NCI-H2081 (cell line): ENCODE measurements at places on chromosomes 2 and 18.

DNA sequence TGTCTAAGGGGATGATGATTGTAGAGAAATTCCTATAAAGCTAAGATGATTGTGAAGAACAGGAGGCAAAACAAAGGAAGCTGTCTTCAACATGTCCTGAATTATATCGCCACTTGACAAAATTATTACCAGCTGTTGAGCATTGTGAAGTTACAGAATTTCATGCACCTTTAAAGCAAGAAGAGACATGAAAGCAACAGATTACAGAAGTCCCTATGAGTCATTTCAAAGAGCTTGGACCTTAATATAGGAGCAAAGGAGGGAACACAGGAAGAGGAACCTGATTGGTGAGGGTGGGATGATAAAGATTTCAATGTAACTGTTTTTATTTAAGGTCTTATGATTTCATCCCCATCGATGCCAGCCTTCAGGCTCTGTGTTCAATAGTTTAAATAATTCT is 526.9 kb upstream of the HNMT start:
- DNase-seq: no peak

DNA sequence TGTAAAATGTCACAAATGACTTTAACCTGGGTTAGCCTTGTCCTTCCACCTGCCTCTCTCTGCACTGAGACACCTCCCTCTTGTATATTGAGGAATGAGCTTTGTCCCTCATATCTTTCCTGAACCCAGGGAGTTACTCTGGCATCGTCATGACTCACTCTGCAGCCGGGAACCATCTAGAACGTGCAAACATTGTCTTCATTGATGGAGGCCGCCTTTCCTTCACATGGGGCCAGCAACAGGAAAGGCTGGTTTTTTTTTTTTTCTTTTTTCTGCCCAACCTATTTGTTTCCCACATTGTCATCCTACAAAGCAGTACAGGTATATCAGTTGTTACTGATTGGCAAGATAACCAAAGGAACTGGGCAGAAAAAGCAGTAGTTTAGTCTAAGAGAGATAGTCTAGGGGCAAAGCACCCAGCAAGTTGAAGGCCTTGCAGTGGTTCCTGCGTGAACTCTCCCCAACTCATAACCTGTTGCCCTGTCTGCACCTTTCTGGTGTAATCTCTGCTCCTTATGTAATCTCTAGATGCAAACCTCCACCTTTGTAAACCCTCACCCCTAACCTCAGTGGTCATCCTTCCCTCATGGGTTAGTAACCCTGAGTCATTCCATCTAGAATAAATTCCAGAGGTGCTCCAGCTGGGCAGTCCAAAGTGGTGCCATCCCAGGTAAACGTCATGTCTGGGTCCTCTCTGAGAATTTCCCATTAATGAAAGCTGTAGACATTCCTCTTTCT is 38.3 kb downstream of the SLC40A1 start:
- no peak for DNase-seq

GRCh38 chr18:53701697-53702096 is 522.8 kb downstream of the MBD2 start:
- no peak for DNase-seq

DNA sequence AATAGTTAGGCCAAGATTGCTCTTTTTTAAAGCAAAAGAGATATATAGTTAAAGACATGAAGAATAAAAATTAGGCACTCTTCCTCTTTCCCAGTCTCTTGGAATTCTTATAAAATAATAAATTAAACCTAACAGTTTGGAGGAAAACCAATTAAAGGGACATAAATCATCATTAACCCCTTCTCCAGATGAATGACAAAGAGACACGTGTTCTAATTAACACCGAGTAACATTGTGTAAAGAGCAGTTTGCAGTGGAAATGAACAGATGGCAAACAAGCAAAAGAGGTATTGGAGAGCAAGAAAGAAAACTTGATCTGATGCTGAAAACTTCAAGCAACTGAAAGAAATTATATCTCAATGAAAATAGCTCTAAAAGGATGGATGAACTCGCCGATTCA is 48.4 kb downstream of the BCL2 start:
- peak; percentile 7 for DNase-seq

DNA sequence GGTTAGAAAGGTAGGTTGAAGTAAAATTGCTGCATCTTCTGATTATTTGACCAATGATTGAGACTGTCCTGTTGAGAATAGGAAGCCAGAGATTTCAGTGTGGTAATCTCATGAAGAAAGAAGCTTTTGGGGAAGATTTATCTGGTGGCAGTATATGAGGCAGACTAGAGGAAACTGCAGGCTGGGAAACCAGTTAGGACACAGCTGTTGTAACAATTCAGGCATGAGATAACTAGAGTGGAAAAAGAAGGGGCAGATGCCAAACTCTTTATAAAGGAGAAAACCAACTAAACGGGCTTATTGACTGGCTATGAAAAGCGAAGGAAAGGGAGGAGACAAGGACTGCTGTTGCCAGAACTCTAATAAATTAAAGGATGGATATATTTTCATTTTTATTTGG is 155.6 kb downstream of the TTC27 start:
- DNase-seq: no peak

DNA sequence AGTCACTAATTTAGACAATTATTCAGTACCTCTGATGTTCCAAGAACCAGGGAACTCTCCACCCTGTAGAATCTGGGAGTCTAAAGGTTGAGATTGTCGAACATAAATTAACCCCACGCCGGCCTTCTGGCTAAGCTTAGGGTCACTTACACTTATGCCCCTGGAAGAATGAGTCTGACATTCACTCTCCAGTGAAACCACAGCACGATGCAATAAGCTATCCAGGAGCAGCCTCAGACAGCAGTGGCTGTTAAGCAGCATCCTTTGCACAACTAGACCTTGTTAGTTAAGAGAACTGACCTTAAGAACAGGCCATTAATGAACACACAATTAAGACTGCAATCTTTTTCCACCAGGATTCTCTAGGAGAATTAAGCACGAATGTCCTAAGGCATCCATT is 25.0 kb downstream of the SH3YL1 start:
- DNase-seq: no peak

DNA sequence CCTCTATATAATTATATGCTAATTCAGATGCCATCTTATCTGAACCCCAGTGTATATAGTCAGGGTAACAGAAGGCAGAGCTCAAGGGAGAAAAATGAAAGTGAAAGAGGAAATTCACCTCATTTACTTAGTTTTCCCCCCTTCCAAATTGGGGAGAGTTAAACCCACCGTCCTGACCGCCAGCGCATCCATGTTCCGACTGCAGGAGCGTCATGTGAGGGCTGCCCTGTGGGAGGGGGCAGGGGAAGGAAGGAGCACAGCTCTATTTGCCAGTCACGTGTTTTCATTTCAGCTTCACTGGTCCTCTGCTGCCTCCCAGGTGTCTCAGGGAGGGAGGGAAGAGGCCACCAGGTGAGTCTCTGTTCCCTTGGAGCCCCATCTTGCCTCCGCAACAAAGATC is 13.2 kb downstream of the CNNM4 start:
- no peak for DNase-seq

- no peak for DNase-seq
Measured at GRCh38 chr2:55165626-55166025, 66.5 kb downstream of the CLHC1 start.

DNA sequence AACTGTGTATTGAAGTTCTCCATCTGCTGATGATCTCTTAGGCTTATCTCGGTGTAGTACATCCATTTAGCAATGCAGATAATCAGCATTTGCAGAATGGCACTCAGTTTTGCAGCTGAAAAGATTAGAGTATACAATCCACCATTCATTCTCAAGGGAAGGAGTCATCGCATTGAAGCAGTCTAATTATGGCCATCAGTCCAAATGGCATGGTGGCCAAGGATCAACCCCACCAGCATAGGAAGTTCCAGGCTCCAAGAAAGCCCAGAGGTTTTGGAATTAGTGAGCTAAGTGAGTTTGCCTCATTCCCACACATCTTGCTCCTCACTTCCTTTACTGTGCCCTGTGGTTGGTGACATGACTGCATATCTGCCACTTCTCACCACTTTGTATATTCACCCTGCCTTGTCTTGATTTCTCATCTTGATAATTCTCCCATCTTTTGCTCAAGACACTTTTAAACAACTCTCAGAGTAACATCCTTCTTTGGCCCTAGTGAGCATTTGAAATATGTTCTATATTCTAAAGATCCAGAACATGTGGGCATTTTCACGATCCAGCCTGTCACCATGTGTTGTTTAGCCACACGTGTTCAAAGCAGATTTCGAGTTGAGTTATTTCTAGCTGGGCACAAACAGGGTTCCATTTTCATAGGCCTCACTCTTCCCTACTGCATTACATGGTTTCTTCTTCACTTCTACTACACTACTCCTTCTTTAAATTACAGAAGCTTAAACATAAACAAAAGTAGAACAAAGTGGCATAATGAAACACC is 1119.8 kb downstream of the TSN start:
- no peak for DNase-seq

DNA sequence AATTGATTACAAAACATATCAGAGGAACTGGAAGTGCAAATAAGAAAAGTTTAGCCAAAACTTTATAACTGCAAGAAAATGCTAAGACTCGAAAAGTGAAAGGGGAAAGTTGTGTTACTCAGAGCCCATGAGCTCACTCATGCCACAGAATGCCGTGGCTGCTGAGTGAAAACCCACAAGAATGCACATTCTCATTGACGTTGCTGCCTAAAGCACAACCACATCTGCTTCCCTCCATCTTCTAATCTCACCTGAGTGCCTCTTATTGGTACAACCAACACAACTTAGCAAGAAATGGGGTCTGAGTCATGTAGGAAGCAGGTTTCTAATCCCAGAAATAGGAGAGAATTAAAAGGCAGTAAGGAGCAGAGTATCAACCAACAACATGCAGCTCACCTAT is 259.7 kb downstream of the LNPK start:
- DNase-seq: no peak

DNA sequence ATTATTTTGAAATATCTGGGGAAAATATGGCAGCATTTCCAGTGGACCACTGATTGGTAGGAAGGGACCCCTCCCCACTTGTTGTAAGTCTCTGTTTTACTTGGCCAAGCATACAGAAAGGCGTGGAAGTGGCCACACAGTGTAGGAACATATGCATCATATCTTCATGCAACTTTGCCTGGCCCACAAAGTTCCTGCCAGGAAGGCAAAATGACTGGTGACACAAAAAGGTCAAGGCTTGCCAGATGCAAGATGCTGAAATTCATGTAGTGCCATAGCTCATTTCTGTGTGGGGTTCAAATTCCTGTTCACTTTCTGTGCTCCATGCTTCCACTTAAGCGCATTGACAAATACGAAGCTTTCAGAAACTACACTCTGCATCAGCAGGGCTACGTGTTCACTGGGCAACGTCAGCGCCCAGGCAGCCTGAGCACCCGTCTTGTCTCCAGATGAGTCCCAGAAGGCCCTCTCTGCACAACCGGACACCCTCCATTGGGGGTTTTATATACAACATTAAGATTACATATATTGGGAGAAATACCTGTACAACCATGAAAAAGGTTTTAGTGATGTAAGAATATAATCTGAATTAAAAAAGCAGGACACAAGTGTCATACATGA is 3.6 kb downstream of the DYNC2LI1 start:
- no peak for DNase-seq

GRCh38 chr18:61948281-61948741 is 55.5 kb upstream of the RNF152 start:
- DNase-seq: no peak

- peak; percentile 90 for DNase-seq
Measured at GRCh38 chr2:111148925-111149324, 28.2 kb downstream of the BCL2L11 start.

DNA sequence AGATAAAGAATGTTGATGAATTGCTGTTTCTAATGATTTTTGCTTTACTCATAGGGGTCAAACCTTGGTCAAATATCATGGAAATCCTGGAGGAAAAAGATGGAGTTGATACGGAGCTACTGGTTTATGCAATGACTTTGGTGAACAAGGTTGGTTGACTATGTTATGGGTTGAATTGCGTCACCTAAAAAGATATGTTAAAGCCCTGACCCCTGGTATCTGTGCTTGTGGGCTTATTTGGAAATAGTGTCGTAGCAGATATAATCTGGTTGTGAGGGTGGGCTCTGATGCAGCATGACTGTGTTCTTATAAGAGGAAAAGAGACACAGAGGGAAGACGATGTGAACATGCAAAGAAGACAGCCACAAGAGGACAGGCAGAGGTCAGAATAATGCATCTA is 226.2 kb downstream of the TPGS2 start:
- no peak for DNase-seq

DNA sequence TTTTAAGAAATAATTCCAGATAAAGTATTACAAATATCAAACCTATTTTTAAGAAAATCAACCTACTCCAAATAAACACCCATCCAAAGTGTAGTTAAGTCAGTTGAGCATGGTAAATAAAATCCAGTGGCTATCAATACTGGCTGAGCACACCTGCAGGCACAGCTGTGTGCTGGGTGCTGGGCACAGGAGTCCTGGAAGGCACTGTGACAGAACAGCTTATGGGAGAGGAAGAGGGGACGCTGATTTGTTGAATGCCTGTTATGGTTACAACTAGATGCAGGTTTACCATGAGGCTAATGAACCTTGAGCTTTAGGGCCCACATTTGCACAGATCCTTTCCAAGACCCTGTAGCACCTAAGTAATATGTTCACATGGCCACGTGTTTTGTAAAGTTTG is 202.7 kb downstream of the MTX2 start:
- DNase-seq: no peak

DNA sequence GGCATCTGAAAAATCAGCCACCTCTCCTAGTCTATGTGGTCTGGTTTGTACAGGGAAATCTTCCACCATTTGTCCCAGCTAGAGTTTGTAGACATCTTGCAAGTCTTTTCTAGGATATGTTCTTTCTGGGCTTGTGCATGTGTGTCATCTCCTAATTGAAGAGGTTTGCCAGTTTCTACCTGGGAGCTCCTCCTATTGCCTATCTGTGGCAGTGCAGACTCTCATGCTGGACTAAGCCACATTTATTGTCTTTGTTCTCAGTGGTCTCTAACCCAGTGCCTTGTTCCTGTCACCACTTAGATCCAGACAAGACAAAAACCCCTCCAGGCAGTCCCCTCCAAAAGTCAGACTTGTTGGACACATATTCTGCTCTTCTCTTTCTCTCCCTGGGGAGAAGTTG is 72.0 kb upstream of the MRPS9 start:
- DNase-seq: no peak

GRCh38 chr2:45004562-45005191 is 4.6 kb downstream of the SIX2 start:
- DNase-seq: no peak

DNA sequence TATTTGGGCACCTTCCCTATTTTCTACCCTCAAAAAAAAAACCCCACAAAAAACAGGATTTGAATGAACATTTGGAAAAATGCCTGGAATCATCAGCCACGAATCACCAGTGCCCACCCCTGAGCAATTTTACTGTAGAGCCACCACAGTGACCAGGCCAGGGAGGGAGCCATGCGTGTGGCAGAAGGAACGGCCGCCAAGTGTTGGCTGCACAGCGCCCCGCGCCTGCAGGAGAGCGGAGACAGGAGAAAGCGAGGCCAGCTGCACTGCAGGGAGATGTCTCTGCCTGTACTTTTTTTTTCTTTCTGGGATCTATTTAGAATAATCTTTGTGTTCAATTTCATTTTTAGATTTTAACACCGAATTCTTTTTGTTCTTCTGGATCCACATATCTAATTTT is 269.3 kb upstream of the RAB12 start:
- DNase-seq: no peak

- DNase-seq: no peak
Measured at GRCh38 chr2:18924386-18924785, 335.0 kb upstream of the NT5C1B start.

GRCh38 chr18:79934311-79935097 is 16.9 kb downstream of the SLC66A2 start:
- no peak for DNase-seq

- no peak for DNase-seq
Measured at GRCh38 chr18:57337890-57338289, 14.5 kb upstream of the ST8SIA3 start.

GRCh38 chr2:236975766-236976165 is 109.9 kb upstream of the COPS8 start:
- DNase-seq: no peak

- no peak for DNase-seq
Measured at GRCh38 chr2:47218066-47218581, 63.0 kb upstream of the STPG4 start.
